ENCODE measurements at places on chromosomes 16 and 17.

- DNase-seq, result no peak
These were observed 36.5 kb downstream of the FA2H start for GRCh38 chr16:74738113-74738541.

GRCh38 chr17:76382803-76383545 lies 1.4 kb upstream of the SPHK1 start:
- DNase-seq, result peak; percentile 46

DNA sequence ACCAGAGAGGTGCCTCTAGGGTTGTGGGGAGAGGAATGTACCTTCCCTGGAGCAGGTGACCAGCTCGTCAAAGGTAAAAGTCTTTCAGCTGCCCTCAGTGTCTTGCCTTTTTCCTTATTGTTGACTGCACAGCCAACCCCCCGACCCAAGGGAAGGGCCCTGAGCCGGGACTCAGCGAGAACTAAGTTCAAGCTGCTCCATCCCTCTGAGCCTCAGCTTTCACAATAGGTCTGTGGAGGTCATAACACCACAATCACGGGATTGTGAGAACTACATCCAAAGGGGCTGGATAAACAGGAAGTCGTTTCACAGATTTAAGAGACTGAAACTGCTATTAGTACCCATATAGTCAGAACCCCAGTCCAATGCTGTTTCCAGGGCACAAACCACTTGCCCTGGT lies 2.6 kb upstream of the KRT36 start:
- no peak for DNase-seq

GRCh38 chr17:13931111-13931526 lies 138.2 kb upstream of the COX10 start:
- DNase-seq, result peak; percentile 62

- DNase-seq, result no peak
These were observed 1.8 kb upstream of the CISD3 start for GRCh38 chr17:38728290-38728831.

DNA sequence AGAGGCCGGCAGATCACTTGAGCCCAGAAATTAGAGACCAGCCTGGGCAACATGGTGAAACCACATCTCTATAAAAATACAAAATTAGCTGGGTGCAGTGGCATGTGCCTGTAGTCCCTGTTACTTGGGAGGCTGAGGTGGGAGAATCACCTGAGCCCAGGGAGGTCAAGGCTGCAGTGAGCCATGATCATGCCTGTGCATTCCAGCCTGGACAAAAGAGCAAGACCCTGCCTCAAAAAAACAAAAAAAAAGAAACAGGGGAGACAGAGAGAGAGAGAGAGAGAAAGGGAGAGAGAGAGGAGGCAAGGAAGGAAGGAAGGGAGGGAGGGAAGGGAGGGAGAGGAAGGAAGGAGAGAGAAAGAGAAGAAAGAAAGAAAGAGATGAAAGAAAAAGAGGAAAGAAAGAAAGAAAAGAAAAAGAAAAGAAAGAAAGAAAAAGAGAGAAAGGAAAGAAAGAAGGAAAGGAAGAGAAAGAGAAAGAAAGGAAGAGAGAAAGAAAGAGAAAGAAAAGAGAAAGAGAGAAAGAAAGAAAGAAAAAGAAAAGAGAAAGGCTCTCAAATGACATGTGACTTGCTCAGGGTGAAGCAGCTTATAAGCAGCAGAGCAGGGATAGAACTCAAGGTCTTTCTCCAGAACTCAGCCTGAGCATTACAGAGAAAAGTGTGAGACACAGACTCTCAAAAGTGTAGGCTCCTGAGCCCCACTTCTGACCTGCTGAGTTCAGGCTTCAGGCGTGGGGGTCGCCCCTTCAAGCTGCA lies 15.5 kb downstream of the CX3CL1 start:
- no peak for DNase-seq

- no peak for DNase-seq
These were observed 247.4 kb downstream of the SHISA9 start for GRCh38 chr16:13148836-13149235.

- DNase-seq, result no peak
These were observed 150.1 kb downstream of the IRF8 start for GRCh38 chr16:86048882-86049585.

DNA sequence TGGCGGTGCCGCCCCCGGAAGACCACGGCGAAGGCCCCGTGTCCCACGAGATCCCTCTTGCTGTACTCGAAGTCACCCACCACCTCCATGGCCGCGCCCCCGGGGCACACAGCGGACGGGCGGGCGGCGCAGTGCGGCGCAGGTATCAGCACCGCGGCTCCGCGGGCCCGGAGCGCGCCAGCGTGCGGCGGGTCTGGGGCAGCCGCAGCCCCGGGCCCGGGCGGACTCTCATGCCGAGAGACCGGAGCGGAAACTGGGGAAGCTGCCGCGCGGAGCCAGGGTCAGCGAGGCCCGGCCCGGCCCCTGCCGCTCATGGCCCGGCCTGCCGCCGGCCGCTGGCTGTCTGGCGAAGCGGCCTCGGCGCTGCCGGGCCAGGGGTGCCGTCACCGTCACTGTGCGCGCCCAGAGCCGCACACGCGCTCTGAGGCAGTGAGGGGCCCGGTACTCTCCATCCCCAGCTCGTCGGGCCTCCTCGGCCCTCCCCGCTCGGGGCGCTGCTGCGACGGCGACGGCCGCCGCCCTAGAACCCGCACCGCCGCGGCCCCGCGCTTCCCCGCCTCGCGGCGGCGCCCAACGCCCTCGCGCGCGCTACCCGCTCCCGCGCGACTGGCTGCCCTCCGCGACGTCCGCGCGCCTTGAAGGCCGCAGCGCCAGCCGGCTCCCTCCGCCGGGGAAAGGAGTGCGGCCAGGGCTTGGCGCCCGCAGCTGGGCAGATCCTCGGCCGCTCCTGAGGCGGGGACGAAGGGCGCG lies at the start of gene ULK2:
Gene ULK2, minus strand, starts transcription at position 608 of the 750 bp plus-strand sequence. Its CDS starts 519 bp downstream, at position 89.
- peak; percentile 56 for DNase-seq

DNA sequence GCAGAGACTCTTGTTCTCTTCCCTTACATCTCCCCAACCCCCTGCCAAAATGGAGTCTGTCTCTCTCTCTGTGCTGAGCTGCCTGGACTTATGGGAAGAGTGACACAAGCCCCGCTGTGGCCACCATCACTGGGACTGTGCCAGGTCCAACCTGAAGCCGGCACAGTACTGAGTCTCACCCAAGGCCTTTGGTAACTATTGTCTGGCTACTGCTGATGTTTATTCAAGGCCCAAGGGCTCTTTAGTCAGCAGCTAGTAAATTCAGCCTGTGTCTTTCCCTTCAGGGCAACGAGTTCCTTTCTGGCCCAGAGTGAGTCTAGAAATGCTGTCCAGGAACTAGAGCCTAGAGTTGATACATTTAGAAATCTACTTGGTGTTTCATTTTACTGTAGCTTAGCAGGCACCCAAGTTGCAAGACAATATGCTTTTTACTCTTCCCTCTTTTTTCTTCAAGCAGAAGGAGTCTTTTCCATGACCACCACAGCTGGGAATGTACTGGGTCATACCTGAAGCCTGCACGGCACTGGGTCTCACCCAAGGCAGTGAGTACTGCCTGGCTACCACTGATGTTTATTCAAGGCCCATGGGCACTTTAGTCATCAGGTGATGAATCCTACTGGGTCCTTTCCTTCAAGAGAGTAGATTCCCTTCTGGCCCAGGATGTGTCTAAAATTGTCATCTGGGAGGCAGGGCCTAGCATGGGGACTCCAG lies 17.7 kb downstream of the EFCAB5 start:
- no peak for DNase-seq

GRCh38 chr16:54346041-54346440 lies 59.5 kb upstream of the IRX3 start:
- DNase-seq, result no peak

GRCh38 chr16:470418-470817 lies 45.0 kb downstream of the RAB11FIP3 start:
- DNase-seq, result no peak

GRCh38 chr17:81968396-81968745 lies 7.4 kb upstream of the NOTUM start:
- DNase-seq, result no peak

- DNase-seq, result no peak
These were observed 684 bp downstream of the YPEL2 start for GRCh38 chr17:59331929-59332748.

DNA sequence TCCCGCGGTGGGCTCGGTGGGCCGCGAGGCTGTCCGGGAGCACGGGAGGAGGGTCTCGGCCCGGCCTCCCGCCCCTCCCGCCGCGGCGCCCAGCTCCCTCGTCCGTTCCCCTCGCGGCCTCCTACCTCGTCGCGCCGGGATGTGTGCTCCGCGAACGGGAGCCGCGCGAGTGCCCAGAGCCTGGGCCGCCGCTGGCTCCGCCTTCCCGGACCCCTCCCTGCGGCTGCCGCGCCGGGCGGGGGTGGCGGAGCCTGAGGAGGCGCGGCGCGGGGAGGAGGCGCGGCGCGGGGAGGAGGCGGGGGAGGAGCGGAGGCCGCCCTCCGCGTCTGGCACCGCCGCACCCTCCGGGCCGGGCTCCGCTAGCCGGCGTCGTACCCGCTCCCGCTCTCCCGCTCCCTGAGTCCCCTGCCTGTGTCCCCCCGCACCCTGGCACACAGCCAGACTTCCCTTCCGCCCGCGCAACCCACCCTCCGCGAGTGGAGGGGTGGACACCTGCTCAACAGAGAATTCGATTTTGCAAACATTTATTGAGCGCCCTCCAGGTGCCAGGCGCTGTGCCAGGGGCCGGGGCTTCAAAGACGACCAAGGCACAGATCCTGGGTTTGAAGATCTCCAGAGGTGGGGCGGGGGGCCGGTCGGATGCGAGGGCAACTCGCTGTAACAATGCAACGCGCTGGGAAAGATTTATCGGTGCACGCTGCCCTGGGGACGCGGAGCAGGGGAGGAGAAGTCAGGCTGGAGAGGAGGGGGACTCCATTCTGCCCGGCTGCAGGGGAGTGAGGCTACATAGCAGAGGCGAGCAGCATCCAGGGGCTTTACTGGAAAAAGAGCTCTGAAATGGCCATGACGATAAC lies at the start of gene MPP3:
Gene MPP3, minus strand, starts transcription at position 171 of the 854 bp plus-strand sequence. CDS start 1,240 bp downstream, outside the sequence.
- peak; percentile 47 for DNase-seq

GRCh38 chr16:3235856-3236669 lies 1.1 kb upstream of the ZNF200 start:
- DNase-seq, result no peak

- no peak for DNase-seq
These were observed 1981.5 kb downstream of the TP53TG3F start for GRCh38 chr16:35440875-35441274.

- DNase-seq, result no peak
These were observed 119.7 kb upstream of the CIBAR2 start for GRCh38 chr16:85231959-85232358.

GRCh38 chr16:22191532-22192260 lies 14.4 kb upstream of the EEF2K start:
- DNase-seq, result no peak
